ENCODE measurements at places on chromosomes 12 and 14.

- DNase-seq: no peak
Measured at GRCh38 chr12:94401326-94401725, 58.3 kb downstream of the CEP83 start.

GRCh38 chr14:90576581-90576980, 179.8 kb downstream of the CALM1 start:
- DNase-seq: no peak

- DNase-seq: no peak
Measured at GRCh38 chr14:50726372-50727107, 58.4 kb upstream of the SAV1 start.

DNA sequence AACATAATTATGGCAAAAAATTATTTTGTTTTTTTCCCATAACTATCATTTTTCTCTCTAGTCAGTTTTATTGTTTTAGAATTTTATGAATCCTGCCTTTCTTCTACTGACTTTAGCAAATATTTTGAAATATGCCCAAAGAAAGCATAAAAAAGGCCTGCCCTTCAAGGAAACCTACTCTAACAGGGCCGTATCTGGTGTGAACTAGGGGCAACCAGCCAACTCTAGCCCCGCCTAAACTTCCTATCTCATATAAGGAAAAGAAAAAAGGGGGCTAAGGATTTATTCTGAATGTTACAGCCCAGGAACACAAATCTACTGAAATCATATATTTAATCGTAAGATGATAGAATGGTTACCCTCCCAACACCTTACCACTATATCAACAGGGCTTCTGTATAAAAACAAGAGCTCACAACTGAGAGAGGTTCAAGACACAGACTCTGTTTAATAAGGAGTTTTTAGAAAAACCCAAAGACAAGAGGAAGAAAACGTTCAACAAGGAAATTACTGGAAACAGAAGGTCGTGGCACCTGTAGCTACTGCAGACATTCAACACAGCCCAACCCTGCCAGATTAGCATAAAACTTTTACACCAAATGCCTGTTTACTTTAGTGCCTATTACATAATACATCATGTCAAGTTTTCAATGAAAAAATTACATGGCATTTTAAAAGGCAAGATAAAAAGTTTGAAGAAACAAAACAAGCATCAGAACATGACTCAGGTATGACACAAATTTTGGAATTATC, 12.9 kb upstream of the EPYC start:
- no peak for DNase-seq

DNA sequence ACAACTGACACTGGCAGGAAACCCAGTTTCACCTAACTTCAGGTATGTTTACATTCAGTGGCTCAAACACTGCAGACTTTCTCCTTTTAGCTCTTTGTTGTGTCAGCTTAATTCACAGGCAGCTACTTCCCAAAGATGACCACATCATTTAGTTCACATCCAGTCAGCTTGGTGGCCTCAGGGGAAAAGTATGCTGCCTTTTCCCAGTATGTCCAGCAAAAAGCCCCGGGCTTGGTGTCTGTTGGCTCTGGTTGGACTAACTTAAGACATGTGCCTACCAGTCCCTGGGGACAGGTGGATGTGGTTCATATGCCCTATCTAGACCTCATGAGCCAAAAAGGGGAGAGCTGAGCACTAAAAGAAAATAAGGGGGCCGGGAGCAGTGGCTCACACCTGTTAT, 56.4 kb downstream of the GOLGA5 start:
- DNase-seq: no peak

All from hippocampal formation (tissue), 2 donors.